ENCODE measurements at places on chromosomes 7 and 10. TPM values are rescaled to one million over a fixed set of nuclear protein-coding genes. Genes with fewer than 3 reads are reported as not detected.

GRCh38 chr7:57250801-57251200 is 118.6 kb upstream of the ZNF479 start:
- DNase-seq = no peak

DNA sequence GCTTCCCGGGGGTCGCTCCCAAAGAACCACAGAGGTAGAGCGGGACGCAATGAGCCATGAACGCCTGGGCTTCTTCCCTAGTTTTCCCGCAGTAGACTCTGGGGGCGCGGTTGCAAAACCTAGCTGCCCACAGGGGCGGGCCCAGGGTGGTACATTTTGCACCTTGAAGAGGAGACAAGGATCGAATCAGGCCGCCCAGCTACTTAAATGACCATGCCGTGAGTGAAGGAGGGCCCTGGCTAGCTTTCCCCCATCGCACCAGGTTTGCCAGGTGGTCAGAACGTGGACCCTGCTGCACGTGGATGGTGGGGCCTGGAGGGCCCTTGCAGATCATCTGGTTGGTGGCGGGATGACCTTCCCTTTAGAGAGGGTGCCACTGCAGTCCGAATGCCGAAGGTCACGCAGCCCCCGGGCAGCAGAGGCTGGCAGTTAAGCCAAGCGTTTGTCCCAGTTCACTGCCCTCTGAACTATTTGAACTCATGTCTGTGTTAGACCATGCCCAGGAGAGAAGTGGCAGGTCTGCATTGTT is 604 bp upstream of the SHTN1 start:
- no peak for DNase-seq

DNA sequence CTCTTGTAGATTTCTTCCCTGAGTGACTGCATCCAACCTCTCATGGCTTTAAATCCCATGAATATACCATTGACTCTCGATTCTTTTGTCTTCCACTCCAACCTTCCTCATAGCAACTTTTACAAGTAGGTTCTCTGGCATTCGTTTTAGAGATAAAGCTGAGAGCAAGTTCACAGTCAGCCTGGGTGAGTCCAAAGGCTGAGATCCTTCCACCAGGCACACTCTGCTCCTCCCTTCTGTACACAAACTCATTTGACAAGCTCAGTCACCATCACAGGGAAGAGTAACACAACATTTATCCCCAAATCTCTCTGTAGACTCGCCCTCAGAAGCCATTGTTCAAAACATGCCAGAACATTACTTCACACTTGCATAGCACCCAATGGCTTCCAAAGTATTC is 10.9 kb downstream of the CTTNBP2 start:
- DNase-seq = no peak

DNA sequence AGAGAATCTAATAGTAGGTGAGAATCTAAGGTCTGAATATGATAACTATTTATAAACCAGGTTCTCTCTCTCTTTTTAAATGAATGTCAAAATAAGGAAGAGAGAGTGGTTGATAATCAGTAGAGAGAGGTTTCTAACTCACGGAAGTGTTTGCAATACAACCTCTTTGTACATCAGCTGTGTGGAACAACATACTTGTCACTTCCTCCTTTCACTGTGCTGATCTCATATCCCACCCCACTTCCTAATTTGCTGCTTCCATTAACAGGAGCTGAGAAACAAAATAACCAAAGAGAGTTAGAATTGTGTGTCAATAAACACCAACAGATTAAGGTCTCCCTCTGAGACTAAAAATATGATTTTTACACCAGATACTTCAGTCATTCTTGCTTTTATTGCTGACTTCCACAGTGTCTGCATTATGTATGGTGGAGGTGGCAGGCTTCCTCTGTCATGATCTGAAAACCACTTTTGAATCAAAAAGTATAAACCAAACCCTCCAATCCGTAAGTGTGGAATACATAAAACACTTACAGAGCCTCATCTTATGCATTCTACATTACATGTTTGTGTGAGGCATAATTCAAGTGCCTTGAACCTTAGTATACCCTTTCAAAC is 25.0 kb downstream of the CACUL1 start:
- DNase-seq = no peak

DNA sequence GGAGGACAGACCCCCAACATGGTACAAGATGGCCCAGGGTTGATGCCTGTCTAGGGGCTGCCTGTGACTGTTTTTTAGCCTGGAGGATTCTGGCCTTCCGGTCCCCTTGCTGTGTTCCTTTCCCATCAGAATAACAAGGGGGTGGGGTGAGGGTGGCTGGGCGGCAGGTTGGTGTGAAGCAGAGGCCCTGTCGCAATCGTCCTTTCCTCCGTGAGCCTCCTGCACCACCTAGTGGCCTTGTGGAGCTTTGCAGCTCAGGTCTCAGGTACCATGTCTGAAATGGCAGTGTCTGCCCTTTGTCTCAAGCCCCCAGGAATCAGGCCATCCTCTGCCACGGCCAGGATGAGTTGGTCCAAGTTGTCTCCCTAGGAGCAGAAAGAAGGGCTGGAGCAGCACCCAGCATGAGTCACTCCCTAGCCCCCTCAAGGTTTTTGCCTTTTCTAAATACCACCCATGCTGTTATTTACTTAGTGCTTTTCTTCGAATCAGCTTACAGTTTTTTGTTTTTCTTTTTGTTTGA is 24.2 kb downstream of the TACR2 start:
- DNase-seq = peak; percentile 73

Gene CTBP2
- polyA plus RNA-seq = 2.8 TPM

Measured in CD8-positive, alpha-beta memory T cell (primary cell).